ENCODE measurements at places on chromosomes 4 and X.

- no peak for DNase-seq
These were observed 154.3 kb upstream of the CASK start for GRCh38 chrX:42077675-42078074.

- DNase-seq: no peak
These were observed 24.0 kb downstream of the DOCK11 start for GRCh38 chrX:118519411-118520215.

DNA sequence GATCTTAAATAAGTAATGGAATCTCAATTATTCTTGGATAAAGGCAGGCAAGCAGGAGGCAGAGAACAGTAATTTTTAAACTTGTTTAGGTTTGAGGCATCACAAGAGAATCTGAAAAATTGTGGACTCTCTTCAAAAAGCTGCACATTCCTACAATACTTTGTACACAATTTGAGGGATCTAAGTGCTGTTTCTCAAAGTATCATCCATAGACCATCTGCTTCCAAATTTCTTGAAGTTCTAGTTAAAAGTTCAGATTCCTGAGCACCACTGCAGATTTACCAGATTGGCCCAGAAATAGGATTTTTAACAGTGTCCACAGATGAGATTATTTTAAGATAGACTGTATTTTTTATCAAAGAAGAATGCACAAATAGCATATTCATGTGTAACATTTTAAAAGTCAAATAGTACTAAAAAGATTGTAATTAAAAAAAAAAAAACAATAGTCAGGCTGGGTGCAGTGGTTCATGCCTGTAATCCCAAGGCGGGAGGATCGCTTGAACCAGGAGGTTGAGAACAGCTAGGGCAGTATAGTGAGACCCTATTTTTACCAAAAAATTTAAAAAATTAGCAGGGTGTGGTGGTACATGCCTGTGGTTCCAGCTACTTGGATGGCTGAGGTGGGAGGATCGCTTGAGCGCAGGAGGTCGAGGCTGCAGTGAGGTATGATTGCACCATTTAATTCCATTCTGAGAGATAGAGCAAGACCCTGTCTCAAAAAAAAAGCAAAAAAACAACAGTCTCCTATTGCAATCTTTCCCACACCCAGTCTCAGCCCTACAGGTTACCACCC lies 14.2 kb upstream of the FNIP2 start:
- no peak for DNase-seq

DNA sequence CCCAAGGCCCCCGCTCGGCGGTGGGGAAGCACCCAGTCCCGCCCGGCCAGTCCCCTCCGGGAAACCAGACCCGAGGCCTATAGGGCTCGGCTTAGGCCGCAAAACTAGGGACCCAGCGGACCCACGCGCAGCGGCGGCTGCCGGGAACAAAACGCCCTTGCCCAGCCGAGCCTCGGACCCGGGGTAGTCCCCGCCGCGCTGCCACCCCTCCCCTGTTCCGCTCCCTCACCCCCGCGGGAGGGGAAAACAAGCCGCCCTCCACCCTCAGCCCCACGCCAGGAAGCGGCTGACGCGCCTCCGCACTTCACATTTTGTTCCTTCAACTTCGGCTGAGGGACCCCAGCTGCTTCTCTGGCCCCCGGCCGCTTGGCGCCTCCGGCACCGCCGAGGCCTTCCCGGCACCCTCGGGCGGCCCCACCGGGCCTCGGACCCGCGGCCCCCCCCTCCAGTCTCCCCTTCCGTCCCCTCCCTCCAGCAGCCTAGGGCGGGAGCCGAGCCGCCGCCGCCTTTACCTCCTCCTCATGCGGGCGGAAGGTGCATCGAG lies 694 bp downstream of the PDS5A start:
- DNase-seq: no peak

GRCh38 chrX:54430519-54430918 lies 9.7 kb upstream of the TSR2 start:
- no peak for DNase-seq

DNA sequence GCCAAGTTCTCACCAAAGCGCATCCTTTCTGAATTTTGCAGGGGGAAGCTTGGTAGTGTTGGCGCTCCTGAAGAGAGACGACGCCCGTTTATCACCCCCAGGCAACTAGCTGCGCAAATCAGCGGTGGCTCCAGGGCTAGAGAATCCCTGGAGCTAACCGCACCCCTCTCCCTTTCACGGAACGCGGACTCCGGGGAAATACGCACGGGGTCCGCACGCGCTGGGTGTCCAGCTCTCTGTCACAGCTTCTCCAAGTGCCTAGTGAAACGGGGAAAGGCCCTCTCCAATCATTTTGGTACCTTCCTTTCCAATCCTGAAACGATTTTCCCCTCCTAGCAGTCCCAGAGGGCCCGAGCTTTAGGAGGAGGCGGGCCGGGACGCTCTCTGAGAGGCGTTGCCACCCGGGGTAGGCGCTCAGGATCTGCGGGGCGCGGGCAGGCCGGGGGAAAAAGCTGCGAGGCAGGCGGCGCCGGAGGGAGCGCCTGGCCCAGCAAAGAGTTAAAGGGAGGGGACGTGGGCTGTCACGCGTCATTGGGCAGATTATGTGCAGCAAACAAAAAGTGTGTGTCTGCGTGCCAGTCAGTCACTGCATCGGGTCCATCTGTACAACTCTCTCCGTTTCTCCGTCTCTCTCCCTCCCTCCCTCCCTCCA lies at the start of gene PRDM8:
Gene PRDM8, plus strand, starts transcription at position 582 of the 652 bp plus-strand sequence. CDS start 2,578 bp downstream, outside the sequence.
- DNase-seq: no peak

- DNase-seq: no peak
These were observed 64.1 kb downstream of the USP46 start for GRCh38 chr4:52595001-52595400.

GRCh38 chr4:8070736-8071718 lies 87.6 kb downstream of the ABLIM2 start:
- DNase-seq: no peak

- DNase-seq: no peak
These were observed 187.7 kb downstream of the SHROOM3 start for GRCh38 chr4:76622717-76623116.

GRCh38 chrX:43349363-43349762 lies 306.7 kb upstream of the MAOA start:
- DNase-seq: no peak

DNA sequence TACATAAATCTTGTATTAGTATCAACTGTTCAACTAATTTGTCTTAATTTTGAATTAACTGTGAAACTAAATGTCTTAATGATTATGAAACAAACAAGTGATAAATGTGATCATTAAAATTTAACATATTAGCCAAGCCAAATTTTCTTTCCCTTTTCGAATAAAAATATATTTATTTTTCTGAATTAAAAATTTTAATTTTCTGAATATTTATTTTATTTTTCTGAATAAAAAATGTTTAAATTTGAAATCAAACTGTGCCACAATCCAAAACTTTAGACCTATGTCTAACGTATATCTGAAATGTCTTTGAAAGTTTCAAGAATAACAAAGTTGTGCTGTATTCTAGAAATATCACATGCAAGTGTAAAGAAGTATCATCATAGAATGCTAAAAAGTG lies 4.7 kb downstream of the GABRA2 start:
- DNase-seq: no peak

GRCh38 chr4:39384563-39384962 lies 18.4 kb upstream of the RFC1 start:
- no peak for DNase-seq

GRCh38 chr4:146095091-146095690 lies 80.3 kb upstream of the LSM6 start:
- DNase-seq: no peak

- DNase-seq: no peak
These were observed 633 bp downstream of the FAM199X start for GRCh38 chrX:104166735-104167436.

DNA sequence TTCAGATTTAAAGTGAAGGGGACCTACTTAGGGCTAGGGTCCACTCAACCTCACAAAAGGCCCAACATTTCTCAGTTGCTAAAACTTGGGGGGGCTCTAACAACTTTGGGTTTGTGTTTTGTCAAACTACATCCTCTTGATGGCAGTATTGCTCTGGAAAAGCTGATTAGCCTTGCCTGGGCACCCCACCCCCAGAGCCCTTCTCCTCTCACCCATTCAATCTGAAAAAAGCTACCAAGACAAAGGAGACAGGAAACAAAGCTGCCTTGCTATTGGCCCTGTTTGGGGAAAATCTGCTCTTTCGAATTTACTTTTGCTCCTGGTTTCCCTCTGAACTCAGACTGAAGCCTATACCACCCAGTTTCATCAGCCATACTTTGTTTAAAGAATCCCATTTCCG lies 195.2 kb upstream of the STK26 start:
- DNase-seq: no peak
